Activated naive CD8-positive, alpha-beta T cell treated with anti-CD3 and anti-CD28 coated beads, Interleukin-2, amount 50 U/mL, for 16 hours (primary cell): ENCODE measurements at places on chromosomes 11 and 22.

DNA sequence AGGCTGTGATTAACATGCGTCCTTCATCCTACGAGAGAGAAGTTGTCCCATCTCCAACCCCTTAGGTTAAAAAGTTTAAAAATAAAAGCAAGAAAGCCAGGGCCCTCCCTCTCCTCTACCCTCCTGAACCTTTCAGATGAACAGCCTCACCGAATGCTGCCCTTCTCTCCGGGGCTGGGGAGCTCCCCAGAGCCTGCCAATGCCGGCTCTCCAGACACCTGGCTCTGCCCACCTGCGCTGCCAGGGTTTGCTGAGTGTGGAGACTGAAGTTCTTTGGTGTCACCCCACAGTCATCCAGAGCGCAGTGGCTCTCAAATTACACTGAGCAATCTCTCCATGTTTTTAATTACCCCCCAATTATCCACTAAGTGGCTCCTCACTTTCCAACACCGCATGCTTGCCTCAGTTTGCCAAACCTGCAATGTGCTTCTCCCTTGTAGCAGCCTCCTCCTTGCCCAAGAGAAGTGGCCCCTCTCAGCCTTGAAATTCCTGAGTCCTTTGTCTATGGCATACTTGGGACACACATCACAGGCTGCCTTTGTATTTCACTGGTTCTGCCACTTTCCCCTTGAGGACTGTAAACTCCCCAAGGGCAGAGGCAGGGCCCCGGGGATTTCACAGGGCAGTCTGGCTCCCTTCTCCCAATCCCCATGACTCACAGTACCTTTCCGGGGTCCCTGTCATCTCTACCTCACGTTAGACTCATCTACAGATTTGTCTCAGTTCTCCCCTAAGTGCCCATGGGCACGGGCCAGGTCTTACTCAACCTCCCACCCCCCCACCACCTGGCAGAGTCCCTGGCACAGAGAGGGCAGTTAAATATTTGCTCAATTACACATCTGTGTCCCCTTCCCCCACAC is 2.0 kb downstream of the MYH9 start:
- DNase-seq: no peak

GRCh38 chr11:73944901-73945300 is 5.9 kb upstream of the DNAJB13 start:
- no peak for DNase-seq

DNA sequence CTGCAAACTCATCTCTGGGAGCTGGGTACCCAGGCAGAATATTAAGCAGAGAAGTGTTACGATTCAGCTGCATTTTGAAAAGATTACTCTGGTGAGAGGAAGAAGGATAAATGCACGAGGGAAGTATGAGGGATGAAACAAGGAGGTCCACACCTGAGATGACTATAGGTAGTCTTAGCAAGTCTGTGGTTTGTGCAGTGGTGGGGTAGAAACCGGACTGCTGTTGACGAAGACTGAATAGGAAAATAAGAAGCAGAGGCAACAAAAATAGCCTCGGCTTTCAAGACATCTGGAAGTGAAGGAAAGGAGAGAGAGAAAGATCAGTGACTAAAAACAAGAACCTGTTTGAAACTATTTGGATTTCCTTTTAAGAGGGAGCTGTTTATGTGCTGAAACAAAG is 810.8 kb downstream of the OPCML start:
- DNase-seq: no peak

DNA sequence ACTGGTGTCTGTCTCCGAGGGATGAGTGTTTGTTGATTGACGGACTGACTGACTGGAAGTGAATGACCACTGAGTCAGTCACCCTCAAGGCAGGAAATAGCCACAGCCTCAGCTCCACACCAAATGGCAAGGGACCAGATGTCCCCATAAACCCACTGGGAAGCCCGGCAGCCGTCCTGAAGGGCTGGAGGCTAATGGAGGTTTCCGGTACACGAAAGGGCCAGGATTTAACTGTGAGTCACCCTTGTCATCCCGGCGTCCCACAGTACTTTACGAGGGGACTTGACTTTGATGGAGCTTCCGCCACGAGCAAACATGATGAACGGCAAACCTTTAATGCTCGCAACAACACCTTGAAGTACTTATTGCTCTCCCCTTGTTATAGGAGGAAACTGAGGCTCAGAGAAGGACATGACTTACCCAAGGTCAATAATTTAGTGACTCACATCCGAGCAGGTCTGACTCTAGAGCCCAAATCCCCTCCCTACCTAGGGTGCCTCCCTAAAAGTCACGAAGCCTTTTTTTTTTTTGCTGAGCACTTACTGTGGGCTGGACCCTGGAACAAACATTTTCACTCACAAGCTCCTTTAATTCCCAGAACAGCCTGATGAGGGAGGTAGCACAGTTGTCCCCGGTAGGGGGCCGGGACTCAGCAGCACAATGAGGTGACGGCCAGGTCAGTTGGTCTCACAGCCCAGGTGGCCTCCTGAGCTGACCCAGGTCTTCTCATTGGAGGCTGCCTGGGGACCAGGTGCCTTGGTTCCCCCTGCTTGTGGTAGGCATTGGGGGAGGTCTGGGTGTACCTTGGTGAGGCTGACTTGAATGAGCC is 25.2 kb upstream of the GCAT start:
- DNase-seq: no peak

DNA sequence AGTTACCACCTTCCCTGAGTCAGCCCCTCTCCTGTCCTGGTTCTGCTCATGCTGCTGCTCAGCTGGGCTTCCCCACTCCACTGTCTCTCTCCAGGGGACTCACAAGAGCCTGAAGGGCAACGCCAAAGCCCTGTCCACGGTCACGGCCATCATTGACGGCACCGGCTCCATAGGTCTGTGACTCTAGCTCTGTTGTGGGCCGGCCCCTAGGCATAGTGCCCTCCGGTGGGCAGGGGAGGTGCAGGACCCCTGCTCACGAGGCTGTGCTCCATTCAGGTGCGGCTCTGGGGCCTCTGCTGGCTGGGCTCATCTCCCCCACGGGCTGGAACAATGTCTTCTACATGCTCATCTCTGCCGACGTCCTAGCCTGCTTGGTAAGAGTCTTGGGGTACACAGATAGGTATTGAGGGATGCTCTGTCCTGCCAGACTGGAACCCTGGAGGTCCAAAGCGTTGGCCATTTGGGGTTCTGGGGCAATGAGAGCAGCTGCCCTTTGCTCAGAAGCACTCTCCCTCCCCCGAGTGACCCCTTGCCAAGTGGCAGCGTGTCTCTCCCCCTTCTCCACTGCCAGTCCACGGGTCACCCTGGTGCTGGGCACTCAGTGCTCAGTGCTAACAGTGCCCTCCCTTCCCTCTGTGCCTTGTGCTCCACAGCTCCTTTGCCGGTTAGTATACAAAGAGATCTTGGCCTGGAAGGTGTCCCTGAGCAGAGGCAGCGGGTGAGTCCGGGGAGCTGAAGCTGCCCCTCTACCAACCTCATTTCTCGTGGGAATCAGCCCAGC is 22.4 kb downstream of the SLC37A2 start:
- no peak for DNase-seq

DNA sequence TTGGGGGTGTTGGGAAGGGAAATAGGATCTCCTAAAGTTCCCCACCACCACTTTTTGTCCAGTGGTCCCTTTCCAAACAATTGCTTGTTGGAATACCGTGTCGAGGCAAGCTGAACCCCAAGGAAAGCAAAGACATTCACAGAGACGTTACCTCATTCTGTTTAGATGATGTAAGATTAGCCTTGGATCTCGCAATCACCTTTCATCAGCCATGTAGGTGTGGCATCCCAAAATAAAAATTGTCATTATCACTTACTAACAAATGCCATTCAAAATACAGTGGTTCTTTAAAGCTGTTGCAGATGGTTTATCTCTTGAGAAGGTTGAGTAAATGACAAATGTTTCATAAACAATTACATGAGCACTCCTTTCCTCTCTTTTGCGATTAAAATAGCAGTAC is 86.5 kb upstream of the SLC25A18 start:
- no peak for DNase-seq

GRCh38 chr11:10728789-10729472 is 22.1 kb upstream of the CTR9 start:
- DNase-seq: no peak

- no peak for DNase-seq
Observed at GRCh38 chr11:76361374-76361773, 19.6 kb downstream of the THAP12 start.

GRCh38 chr11:118415062-118415738 is 13.8 kb downstream of the ATP5MG start:
- no peak for DNase-seq

DNA sequence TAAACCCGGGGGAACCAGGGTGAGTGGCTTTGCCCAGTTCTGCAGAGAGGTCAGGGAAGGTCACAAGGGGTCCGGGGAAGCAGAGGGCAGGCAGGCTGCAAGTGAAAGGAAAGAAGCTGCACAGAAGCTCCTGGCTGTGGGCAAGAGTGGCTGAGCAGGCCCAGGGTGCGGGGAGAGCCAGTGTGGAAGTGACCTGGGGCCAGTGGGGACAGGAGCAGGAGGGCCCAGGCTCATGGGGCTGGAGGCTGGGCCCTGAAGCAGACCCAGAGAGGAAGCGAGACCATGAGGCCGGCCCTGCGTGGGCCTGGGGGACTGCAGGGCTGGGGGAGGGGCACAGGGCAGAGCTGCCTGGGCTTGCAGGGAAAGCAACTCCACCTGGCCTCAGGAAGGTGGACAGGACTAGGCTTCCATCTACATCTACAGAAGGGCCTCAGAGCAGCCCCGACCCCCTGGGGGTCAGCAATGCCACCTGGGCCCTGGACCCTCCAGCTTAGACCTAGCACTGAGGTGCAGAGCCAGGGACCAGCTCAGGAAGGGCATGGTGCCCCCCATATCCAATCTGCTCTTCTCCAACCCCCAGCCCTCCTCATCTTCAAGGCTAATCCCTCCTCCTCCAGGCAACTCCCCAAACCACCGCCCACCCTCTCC is 11.6 kb downstream of the IGF2 start:
- DNase-seq: no peak

- DNase-seq: no peak
Observed at GRCh38 chr11:7851391-7851790, 54.6 kb upstream of the OR5P2 start.

- DNase-seq: no peak
Observed at GRCh38 chr11:69513663-69514224, 32.3 kb downstream of the LINC01488 start.

DNA sequence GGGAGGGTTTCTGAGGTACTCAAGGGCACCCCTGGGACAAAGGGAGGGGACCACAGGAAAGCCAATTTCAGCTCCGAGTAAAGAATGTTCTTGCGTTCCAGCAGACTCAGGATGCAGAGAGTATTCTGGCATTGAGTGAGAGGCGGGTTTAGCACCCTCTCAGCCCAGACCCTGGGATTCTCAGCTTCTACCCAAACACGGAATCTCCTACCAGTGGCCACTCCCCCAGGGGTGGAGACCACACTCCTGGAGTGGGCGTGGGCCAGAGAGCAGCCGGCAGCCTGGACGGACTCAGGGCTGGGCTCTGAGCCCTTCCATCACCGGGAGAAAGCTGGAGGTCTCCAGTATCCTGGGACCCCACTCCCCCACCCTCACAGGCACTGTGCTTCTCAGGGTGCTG is 26.1 kb upstream of the TTLL12 start:
- no peak for DNase-seq

GRCh38 chr11:17529844-17530185 is 14.4 kb downstream of the USH1C start:
- DNase-seq: no peak

DNA sequence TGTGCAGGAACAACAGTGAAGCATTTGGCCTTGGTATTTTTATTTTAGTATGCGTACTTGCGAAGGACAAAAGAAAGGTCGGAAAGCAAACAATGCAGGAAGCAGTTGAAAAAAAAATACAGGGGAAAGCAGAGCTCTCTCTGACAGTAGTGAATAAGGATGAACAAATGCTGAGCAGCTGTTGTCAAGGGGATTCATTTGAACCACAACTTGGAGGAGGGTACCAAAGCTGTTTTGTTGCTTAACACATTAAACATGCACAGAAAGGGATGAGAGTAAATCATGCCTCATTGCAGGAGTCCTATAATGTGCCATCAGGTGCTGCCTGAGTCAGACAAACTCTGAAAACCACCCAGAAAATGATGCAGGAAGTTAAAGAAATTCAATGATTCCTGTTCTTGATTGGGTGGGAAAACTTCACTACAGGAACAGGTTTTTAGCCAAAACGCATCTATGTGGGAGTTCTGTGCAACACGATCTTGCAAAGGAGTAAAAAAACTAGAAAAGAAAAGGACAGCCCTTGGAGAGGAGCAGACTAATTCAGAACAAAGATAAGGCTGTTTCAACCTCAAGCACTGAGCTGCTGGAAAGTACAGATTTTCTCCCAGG is 2113.5 kb downstream of the LRRC4C start:
- no peak for DNase-seq

- DNase-seq: no peak
Observed at GRCh38 chr11:130219148-130219547, 59.6 kb downstream of the ST14 start.

- no peak for DNase-seq
Observed at GRCh38 chr11:70402016-70402415, 3.7 kb downstream of the CTTN start.

DNA sequence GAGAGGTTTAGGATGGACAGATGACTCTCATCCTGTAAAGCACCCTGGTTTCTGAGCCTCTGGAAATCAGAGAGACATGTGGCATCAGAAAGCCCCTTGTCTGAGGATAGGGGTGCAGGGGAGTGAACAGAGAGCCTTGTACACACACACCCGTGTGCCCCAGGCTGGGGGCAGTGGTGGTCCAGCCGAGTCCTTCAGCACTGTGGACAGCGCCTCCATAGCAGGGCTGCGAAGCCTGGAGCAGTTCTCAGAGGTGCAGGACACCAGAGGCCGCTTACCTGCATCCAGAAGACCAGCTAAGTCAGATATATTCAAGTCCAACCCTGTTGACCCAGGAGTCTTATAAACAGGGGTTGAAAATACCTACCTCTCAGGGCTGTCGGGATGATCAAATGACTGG is 11.5 kb upstream of the IGSF9B start:
- DNase-seq: no peak

- DNase-seq: no peak
Observed at GRCh38 chr11:121415856-121416255, 36.3 kb upstream of the SORL1 start.

DNA sequence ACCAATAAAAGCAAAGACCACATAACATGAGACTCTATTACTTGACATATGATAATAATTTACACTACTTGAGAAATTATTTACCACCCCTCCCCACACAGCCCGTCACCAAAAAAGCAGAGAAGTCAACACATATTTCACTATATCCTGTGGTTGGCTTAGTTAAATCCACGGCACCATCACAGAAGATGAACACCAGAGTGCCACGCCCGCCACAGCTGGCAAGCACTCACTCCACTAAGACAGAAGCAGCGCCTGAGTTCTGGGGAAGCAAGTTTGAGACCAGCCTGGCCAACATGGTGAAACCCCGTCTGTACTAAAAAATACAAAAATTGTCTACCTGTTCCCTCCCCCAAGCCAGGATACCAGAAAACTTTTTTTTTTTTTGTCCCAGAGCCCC is 53.1 kb downstream of the PACSIN2 start:
- DNase-seq: no peak

DNA sequence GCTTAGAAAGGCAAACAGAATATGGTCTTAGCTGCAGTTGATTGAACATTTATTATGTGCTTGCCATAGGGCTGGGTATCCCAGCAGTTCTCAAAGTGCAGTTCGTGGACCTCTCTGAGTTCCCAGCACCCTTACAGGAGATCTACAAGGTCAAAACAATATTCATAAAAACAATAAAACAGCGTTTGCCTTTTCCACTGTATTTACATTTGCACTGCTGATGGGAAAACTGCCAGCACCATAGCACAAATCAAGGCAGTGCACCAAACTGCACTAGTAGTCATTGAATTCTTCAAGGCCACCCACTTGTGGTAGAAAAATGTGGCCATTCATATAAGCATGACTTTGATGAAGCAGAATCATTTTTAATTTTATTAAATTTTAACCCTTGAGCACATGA is 128.1 kb downstream of the CCDC34 start:
- no peak for DNase-seq

GRCh38 chr11:2824851-2825250 is 60.7 kb downstream of the CDKN1C start:
- no peak for DNase-seq
